Osteocyte (in vitro differentiated cells): ENCODE measurements at places on chromosomes 1 and 21. TPM values are rescaled to one million over a fixed set of nuclear protein-coding genes. Genes with fewer than 3 reads are reported as not detected.

Gene CALML6
- 2.5 and 2.7 TPM in 2 replicates for total RNA-seq

Gene SERTAD4
- 40.5 and 47.2 TPM in 2 replicates for total RNA-seq

Gene RNF223
- total RNA-seq: not detected in 2 replicates

Gene KIF2C
- 7.5 and 7.7 TPM in 2 replicates for total RNA-seq

Gene PRR9
- not detected in 2 replicates for total RNA-seq

Gene FCGR1A
- not detected in 2 replicates for total RNA-seq

Gene FBXO42
- 22.2 and 22.8 TPM in 2 replicates for total RNA-seq

Gene FNDC5
- total RNA-seq: 2.0 and 3.2 TPM in 2 replicates

Gene TRIM58
- 1.2 and 1.5 TPM in 2 replicates for total RNA-seq

Gene S100A7
- total RNA-seq: not detected in 2 replicates

Gene MTARC2
- 25.6 and 27.9 TPM in 2 replicates for total RNA-seq

Gene OR2M3
- not detected in 2 replicates for total RNA-seq

Gene FAM151A
- total RNA-seq: not detected in 2 replicates

Gene LIPI
- not detected in 2 replicates for total RNA-seq

Gene ZBTB37
- total RNA-seq: 15.0 and 15.3 TPM in 2 replicates

Gene AKR7A3
- total RNA-seq: 1.5 and 2.1 TPM in 2 replicates

Gene THEMIS2
- 3.7 and 4.0 TPM in 2 replicates for total RNA-seq

Gene ADAM30
- total RNA-seq: not detected in 2 replicates

Gene MIER1
- 45.8 and 48.3 TPM in 2 replicates for total RNA-seq
